Esophagus mucosa (tissue), 1 donor: ENCODE measurements at places on chromosomes 6 and 20.

DNA sequence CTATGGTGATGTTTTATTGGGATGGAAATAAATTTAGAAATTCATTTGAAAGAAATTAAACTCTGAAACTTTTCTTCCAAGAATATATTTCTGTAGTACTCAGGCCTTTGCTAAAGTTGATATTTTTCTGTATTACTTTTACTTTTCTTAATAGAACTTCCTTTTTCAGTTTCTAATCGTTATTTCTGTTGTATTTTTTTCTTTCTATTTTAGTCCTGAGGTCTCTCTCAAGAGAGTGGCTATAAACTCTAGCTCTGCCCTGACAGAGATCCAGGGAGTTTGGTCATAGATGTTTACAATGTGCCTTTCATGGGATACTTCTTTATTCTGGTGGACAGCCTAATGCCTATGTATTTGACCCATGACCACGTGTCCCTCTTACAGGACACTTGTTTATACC is 51.0 kb downstream of the OR2B6 start:
- no peak for ATAC-seq

- ATAC-seq = no peak
These were observed 52.9 kb upstream of the PMEPA1 start for GRCh38 chr20:57762531-57763234.

DNA sequence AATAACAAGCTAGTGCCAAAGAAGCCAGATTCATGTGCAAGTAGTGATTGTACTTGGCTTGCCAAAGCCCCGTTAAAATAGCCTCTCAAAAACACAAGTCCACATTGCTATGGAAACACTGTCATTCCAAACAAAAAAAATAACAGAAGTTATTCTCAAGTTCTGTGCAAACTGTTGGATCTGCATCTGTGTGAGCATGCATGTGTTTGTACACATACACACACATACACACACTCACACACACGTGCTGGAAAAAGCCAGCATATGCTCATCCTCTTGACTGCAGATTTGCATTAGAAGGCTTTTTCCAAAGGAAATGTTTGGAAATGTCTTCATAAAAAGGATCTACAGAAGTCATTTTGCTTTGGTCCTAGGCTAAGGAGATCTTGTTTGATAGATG is 13.4 kb upstream of the CBLN4 start:
- no peak for ATAC-seq

DNA sequence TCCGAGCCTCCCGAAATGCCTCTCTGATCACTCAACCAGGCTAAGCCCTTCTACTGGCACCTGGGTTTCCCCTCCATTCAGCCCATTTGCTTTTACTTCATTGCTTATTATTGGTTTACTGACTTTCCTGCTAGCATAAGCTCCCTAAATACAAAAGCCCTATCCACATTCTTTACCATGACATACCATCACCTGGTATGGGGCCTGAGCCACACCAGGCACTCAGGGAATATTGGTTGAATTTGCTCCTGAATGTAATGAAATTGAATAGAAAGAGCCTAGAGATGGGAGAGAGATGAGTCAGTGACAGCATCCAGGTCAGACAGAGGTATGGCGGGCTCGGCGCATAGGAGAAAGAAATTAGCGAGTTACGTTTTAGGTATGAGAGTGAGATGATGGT is 120.0 kb downstream of the CD164 start:
- ATAC-seq = no peak

DNA sequence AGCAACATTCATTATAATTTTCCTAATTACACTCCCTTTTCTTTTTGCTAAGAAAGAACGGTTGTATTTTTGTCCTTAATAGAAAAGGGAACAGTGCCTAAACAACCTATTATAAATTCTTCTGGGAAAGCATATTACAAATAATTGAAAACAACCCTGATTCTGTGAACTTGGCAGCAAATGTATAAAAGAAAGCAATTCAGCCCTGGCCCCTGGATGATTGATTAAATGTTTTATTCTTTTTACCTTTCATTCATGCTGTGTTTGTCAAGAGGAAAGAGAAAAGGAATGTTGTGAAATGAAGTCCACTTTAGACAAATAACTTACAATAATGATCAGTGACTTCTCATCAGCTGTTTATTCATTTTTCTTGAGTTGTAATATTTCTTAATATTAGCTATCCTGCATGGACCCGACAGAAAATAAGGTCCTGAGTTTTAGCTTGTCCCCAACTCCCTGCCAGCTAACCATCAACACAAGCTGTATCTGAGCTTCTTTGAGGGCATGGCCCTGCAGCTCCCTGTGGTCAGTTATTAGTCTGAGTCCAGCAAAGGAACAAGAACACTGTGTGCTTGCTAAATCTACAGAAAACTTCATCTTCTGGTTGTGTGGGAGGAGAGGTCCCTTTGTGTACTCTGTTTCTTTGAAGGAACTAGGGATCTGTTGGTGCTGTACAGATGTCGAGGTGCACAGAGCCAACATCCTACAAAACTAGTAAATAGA is 248.2 kb downstream of the LAMA2 start:
- ATAC-seq = no peak
